Stimulated activated CD8-positive, alpha-beta memory T cell treated with anti-CD3 and anti-CD28 coated beads, Interleukin-7, amount 100 ng/mL, for 1 hour (primary cell): ENCODE measurements at places on chromosomes 12 and 14.

GRCh38 chr12:85394809-85395208, 114.8 kb downstream of the ALX1 start:
- DNase-seq, result no peak

DNA sequence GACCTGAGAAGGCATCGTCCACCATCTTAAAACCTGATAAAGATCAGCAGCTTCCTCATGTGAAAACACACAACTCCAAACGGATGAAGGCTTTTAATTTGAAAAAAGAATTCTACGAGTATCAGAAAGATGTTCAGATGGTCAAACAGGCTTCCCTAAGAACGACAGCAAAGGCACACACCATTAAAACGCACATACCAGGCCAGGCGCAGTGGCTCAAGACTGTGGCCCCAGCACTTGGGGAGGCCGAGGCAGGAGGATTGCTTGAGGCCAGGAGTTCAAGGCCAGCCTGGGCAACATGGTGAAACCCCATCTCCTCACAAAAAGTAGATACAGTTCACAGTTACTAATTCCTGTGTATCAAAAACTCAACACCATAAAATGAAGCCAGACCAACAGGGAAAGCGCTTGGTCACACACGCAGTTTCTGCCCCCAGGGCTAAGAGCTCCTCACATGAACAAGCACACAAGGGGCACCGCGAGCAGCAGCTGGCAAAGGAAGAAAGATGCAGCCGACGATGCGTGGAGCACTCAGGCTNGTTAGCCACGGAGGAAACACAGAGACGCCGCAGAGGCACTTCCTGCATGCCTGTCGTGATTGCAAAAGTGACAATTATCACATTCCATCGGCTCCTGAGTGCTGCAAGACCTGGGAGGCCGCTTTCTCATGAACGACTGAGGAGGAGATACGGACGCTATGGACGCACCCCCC, 78.0 kb downstream of the NOC4L start:
- no peak for DNase-seq

DNA sequence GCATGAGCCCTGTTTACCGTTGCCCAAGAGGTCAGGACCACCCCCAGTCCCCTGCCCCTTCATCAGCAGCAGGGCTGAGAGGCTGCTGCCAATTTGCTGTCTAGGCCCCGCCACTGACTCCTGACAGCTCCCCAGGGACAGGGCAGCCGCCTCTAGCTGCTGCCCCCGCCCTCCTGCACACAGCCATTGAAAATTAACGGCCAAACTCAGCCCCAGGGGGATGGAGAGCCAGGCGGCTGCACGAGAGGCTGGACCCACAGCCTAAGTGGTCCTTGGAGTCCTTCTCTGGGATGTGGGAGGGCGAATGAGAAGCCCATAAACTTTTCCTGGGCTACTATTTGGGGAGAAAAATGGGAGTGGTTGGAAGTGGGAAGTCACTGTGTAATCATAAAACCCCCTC, 4.6 kb downstream of the FOXN4 start:
- no peak for DNase-seq

DNA sequence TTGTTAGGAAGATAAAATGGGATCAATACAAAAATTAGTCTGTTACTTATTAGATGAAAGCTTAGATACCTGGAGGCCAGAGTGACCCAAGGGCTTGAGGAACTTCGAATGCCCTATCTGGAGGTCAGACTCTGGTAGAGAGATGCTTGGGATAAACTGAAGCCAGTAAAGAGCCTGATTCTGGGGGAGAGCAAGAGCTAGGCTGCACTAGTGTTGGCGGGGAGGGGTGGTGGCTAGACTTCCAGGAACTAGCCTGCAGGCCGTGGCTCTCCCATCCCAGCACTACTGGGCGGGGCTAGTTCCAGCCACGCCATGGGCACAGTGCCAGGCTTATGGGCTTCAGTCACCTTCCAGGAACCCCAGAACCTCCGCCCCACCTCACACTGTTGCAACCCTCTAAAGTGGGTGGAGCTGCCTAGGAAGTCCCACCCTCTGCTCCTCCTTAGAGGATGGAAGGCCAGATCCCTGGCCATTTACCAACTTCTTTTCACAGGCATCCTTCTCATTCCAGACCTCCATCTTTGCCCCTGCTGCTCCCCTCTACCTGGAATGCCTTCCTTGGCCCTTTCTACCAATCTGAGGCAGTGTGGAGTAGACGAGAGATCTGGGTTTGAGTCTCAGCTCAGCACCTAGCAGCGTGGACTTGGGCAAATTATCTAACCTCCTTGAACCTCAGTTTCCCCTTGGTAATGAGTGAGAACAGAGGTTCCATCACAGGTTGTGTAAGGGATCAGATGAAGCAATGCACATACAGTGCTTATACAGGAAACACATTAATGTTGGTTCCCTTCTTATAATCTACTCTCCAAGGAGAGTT, 6.3 kb upstream of the NFE2 start:
- no peak for DNase-seq

GRCh38 chr12:3730111-3730510, 22.8 kb downstream of the CRACR2A start:
- DNase-seq, result no peak

DNA sequence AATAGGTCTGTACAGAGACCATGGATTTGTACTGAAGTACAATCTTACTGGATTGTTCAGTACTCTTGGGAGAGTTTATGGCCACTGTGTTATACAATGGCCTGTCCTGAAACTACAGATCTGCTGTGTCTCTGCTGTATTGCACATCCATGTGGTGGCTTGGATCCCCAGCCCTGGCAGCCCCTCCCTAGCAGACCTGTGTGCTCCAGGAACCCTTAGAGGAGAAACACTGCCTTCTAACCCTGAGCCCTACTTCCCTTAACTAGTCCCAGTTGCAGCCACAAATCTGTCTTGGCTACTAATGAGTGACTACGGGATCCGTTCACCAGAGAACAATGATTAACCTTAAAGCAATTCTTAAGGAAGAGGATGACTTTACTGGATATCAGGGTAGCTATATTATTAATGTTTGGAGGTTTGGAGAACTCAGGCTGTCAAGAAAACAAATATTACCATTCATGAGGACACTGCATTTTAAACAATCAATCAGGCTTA, 27.7 kb downstream of the RNF34 start:
- DNase-seq, result no peak

DNA sequence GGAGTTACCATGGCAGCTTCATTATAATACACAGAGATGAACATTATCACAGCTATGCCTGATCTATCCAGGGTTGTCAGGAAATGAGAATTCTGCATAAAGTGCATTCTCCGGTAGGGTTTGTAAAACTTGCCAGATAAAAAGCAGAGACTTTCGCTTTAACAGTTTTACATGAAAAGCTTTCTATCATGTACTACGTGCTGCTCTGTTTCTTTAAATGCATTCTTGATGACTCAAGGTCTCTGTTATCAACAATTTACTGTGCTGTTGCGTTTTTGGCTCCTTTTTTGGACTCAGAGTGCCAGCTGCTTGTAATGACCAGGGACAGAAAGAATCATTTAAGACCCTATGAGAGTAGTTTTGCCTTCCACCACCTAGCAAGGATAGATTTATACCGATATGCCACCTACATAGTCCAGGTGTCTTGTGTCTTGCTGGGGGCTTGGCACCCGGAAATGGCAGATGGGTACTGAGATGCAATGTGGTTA, 371.2 kb downstream of the BTG1 start:
- DNase-seq, result no peak

DNA sequence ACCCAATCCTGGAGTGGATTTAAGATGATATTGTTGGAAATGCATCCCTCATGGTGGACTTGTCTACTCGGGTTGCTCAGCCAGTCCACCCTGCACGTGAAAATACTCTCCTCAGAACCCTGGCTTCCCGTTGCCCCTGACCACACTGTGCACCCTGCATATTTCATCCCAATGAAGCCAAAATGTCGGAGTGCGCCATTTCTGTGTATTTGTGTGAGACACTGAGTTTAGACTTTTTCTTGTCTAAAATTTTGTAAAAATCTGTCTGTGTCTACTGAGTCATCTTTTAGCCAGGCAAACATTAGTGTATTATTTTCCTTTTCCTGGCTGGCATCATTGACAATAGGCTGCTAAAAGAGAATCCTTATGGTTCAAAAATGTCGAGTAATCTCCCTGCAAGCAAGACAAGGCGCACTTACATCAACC, 485 bp upstream of the PNMA1 start:
- DNase-seq, result no peak

GRCh38 chr14:95433094-95433478, 83.4 kb downstream of the SYNE3 start:
- DNase-seq, result no peak

DNA sequence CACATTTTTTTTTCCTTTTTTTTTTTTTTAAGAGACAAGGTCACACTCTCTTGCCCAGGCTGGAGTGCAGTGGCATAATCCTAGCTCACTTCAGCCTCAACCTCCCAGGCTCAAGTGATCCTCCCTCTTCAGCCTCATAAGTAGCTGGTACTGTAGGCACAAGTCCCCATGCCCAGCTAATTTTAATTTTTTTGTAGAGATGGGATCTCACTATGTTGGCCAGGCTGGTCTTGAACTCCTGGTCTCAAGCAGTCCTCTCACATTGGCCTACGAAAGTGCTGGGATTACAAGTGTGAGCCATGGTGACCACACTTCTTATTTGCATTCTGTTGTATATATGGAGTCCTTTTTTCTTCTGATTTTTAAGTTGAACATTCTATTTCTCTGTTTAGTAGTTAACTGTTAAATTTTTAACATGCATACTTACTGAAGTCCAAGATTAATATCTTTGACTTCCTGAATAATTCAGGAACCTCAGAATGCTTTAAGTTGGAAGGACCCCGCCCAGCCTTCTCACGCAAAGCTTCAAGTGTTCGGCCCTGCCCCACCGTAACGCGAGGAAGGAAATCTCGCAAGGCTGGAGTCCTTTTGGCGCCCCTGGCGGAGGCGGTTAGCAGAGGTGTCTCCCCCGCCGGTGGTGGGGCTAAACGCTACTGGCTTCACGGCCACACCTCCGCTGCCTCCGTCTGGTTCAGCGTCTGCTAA, 21.6 kb downstream of the SPATS2 start:
- DNase-seq, result peak; percentile 34

DNA sequence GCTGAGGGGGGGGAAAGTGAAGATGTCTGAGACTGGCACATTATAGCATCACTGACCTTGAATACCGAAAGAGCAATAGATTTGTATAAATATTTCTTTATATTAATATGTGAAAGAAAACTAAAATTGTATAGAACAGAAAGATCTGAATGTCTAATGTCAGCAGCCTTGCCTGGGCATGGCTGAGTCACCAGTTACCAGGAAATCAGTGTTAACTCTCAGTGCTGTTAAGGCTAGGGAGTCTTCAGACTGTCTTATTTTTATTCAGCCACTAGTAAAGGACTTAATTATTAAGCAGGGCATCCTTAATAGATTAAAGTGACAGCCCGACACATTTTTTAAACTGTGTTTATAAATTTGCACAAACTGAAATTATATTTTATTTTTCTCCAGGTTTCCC, 122.9 kb upstream of the AEBP2 start:
- no peak for DNase-seq

- DNase-seq, result no peak
Measured at GRCh38 chr12:1723721-1724120, 32.9 kb downstream of the ADIPOR2 start.

DNA sequence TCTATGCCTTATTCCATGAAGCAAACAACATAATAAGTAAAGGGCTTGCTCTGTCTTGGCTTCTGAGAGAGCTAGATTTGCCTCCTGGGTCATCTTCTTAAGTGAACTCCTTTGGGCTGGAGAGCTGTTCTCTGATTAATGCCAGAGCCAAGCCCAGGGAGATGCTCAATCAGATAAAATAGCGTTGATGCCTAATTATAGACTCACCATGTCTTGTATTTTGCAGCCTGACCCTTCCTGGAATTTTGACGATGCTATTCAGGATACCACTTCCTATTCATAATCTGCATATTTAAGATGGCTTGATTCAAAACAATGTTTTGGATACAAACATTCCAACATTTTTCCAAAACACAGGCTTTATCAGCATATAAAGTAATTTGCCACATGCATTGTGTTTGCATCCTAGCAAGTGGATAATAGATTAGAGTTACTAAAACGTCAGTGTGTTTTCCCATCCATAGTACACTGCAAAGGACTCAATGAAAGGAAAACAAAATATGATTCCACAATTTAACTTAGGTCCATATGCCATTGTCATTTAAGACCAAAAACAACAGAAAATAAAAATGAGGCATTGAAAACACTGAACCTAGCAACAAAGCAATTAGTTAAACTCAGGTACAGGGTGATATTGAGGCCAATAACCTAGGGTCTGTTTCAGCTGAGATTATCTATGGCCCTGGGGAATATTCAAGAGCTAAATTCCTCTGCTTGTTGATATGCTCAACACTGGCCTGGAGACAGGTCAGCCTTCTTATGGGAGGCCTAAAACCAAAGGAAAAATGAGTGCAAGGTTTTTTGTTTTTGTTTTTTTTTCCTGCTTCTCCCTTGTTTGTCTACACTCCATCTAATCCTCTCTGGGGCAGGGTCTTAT, 184.2 kb upstream of the FOXN3 start:
- no peak for DNase-seq

DNA sequence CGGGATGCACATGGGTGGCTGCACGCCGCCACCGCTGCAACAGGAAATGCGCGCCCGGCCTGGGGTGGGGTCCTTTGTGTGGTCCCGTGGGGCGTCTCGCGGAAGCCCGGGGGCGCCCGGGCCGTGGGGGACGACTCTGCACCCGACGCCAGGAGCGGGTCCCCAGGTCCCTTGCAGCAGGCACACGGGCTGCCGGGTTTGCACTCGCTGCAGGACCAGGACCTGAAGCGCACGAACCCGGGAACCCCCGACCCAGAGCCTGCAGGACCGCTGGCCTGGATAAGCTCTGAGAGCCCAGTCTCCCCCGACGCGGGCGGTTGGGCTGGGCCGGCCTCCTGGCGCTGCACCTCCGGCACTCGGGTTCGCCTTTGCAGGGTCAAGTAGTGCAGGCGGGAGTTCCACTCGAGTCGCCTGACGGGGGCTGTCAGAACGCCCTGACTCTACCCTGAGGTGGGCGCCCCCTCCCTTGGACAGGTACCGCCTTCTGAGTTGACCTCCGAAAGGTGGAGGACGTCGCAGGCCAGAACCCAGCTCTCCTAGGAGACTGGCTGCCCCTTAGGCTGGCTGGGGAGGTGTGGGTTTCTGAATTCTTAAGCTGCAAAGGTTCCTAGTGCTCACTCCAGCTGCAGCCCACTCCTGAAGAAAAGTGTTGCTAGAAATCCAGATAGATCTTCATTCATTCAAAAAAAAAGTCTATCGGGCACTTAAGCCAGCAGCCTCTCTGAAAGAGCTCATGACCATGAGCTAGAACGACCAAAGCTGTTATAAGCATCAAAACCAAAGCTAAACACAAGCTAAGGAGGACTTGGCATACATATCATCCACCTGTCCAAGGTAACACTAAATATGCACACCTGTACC, 68.0 kb downstream of the RNF34 start:
- DNase-seq, result no peak

GRCh38 chr12:65946821-65947220, 122.5 kb downstream of the HMGA2 start:
- no peak for DNase-seq

DNA sequence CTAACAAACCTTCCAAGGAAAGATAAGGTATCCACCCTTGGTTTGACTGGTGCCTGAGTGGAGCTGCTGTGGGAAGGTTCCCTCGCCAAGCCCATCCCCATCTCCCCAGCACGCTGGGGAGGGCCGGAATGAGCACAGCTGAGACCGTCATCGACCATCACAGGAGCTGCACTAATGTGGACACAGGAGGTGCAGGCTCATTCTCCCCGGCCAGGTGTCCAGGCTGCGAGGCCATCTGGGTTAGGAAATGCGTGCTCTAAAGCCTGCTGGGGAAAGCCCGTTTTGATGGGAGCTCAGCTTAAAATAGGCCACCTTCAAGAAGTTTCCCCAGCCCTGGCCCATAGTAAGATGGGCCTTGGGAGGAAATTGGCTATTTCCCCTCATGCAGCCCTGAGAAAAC, 35.2 kb upstream of the FOXN3 start:
- no peak for DNase-seq

- no peak for DNase-seq
Measured at GRCh38 chr14:36905272-36905888, 243.7 kb downstream of the PAX9 start.
